GM20000 (cell line): ENCODE measurements at places on chromosomes 3 and 15.

GRCh38 chr3:157618075-157618760 lies 115.0 kb upstream of the VEPH1 start:
- peak; percentile 63 for DNase-seq

GRCh38 chr15:75090388-75090734 lies 67.0 kb downstream of the PPCDC start:
- no peak for DNase-seq

DNA sequence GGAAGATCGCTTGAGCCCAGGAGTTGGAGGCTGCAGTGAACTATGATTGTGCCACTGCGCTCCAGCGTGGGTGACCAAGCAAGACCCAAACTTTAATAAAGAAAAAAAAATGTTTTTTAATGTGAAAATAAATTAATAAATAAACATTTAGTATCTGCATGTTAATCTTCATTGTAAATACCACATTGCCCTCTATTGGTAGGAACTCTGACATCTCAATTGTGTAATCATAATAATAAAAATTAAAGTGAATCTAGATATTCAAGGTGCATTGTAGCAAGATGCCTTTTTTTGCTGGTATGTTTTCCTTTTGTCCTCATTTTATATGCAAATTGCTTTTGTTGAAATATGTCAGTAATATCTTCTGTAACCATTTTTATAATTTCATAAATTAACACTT lies 95.0 kb upstream of the LIMD1 start:
- DNase-seq, result no peak

DNA sequence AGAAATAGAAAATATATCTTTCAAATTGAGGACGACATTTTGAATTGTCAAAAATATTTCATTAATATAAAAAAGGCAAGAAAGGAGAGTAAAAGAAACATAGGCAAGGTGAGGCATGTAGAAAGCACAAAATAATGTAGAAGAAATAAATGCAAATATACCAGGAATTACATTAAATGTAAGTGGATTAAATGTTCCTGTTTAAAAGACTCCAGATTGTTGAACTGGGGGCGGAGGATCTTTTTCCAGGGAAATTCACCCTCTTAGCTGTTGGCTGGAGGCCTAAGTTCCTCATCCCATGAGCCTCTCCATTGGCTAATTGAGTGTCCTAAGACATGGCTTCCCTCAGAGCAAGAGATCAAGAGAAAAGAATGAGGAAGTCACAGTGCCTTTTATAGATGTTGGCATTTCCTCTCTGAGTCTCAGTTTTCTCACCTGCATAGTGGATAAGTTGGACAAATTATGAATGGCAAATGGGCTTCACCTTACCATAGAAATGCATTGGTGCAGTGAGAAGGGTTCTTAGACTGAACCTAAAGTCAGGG lies 147.4 kb upstream of the SMAD3 start:
- no peak for DNase-seq

GRCh38 chr3:27659279-27660021 lies 62.7 kb downstream of the EOMES start:
- DNase-seq, result peak; percentile 53
